ENCODE measurements at places on chromosomes 4 and X. TPM values are rescaled to one million over a fixed set of nuclear protein-coding genes. Genes with fewer than 3 reads are reported as not detected.

Gene FREM3
- 0.08 TPM for total RNA-seq

DNA sequence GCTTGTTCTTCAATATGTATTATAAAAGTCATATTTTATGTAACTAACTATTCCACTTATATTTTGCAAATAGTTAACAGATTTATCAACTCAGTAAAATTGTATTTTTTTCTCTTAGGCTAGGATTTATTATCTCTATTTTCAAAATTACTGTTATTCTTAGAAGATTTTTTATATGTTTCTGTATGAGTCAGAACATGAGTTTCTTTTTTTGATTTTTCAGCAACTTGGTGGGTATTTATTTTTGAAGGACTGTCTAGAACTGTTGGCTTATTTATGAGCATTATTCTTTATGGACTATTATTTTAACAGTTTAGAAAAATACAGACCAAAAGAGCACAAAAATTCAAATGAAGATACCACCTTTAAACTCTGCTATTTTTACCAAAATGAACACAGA lies 6.8 kb downstream of the AIMP1 start:
- DNase-seq, result no peak

Gene MAGEA2B
- not detected for total RNA-seq

- DNase-seq, result no peak
Observed at GRCh38 chr4:5890063-5890727, 2.7 kb downstream of the CRMP1 start.

DNA sequence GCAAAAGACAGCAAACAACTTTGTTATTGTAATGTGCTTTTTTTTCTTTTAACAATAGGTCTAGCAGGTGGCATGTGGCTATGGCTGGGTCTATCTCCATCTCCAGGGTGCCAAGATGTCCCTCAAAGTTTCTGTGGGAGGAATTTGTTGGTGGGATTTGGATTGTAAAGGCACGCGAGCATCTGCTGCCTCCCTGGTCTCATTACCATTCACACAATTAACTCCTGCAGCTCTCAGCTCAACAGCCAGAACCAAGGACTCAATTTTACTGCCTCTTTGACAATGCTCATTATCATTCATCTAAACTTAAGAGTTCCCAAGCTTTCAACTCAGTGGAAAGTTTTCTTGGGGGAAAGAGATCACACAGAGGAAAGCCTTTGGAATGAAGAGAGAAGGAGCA lies 10.9 kb upstream of the PCDH18 start:
- DNase-seq, result no peak

Gene KLHL13
- 6.8 TPM for total RNA-seq

Gene TIGD4
- 0.10 TPM for total RNA-seq

GRCh38 chrX:105191878-105192277 lies 28.6 kb downstream of the TEX13A start:
- DNase-seq, result no peak

DNA sequence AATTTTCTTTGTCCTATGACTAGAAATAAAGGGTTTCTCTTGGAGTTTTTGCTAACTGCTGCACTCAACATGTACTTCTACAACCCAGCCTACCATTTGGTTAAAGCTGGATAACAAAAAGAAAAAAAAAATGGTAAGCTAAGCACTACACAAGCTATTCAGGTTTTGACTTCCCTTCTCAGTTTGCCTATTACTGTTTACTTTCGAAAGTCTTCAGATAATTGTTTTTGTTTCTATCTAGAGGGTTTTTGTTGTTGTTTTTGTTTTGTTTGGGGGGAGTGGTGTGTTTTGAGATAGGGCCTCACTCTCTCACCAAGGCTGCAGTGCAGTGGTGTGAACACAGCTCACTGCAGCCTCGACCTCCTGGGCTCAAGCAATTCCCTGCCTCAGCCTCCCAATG lies 46.6 kb downstream of the CLOCK start:
- DNase-seq, result no peak

Gene MBNL3
- 112 TPM for total RNA-seq
